Psoas muscle (tissue), 8 donors: ENCODE measurements at places on chromosomes 7 and 10. TPM values are rescaled to one million over a fixed set of nuclear protein-coding genes. Genes with fewer than 3 reads are reported as not detected.

DNA sequence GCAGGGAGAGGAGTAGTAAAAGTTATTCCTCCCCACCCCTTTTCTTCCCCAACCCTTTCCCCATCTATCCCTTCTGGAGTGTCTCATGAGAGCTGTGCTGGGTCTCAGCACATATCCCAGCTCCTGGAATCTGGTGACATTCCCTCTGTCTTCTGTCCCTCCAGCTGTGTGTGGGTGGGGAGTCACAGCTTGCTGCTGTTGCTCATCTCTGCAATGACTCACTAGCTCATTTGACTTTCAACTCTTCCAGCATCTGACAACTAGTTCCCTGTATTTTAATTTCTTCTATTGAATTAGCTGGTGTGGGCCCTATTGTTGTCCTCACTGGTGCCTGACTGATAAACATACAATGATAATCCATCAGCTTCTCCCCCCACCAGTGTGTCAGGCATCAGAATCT, 198.9 kb upstream of the AUTS2 start:
- no peak overlapping the region for H3K27ac ChIP-seq
- H3K36me3 ChIP-seq = no peaks in the 10 kb centered on the region
- no peak for DNase-seq
- no peaks in the 10 kb centered on the region for H3K27me3 ChIP-seq
- H3K4me1 ChIP-seq = no peaks in the 10 kb centered on the region
- no peak overlapping the region for H3K4me3 ChIP-seq

GRCh38 chr7:21253740-21254687, 173.9 kb upstream of the SP4 start:
- H3K36me3 ChIP-seq = no peaks in the 10 kb centered on the region
- peaks cover 5% of the 10 kb centered on the region for H3K27me3 ChIP-seq
- H3K27ac ChIP-seq = no peak overlapping the region
- H3K4me1 ChIP-seq = no peaks in the 10 kb centered on the region
- no peak for DNase-seq

DNA sequence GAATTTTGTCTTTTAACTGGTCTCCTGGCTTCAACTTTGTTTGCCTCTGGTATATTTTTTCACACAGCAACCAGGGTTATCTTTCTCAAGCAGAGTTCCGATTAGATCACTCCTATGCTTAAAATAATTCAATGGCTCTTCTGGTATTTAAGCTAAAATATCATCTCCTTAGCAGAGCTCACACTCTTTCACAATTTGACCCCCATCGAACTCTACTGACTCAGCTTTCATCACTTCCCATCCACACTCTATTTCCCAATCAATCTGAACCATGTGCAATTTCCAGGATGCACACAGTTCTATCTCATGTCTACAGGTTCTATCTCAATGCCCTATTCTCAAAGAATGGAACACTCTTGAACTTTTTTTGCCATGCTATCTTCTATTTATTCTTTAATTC, 809.5 kb downstream of the GRID1 start:
- no peak overlapping the region for H3K4me3 ChIP-seq
- H3K36me3 ChIP-seq = no peaks in the 10 kb centered on the region
- H3K27me3 ChIP-seq = no peaks in the 10 kb centered on the region
- no peak overlapping the region for H3K27ac ChIP-seq
- no peak for DNase-seq

Gene DYDC2
- total RNA-seq = not detected

- no peaks in the 10 kb centered on the region for H3K27me3 ChIP-seq
- H3K4me1 ChIP-seq = no peaks in the 10 kb centered on the region
- no peak overlapping the region for H3K27ac ChIP-seq
- no peaks in the 10 kb centered on the region for H3K36me3 ChIP-seq
- no peak overlapping the region for H3K4me3 ChIP-seq
- DNase-seq = peak; percentile 55
Observed at GRCh38 chr10:77299320-77299719, 338.3 kb downstream of the KCNMA1 start.

DNA sequence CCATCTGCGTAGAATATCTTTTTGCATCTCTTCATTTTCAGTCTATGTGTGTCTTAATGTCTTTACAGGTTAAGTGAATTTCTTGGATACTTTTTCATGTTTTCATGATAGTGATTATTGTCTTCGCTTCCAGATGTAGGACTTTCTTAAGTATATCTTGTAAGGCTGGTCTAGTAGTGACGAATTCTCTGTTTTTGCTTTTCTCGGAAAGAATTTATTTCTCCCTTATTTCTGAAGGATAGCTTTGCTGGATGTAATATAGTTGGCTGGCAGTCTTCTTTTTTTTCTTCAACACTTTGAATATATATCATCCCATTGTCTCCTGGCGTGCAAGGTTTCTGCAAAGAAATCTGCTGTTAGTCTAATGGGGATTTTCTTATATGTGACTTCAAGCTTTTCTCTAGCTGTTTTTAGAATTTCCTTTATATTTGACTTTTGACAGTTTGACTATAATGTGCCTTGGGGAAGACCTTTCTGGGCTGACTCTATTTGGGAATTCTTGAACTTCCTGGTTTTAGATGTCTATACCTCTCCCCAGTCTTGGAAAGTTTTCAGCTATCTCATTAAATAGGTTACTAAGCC, 14.3 kb downstream of the GTPBP4 start:
- no peaks in the 10 kb centered on the region for H3K27me3 ChIP-seq
- H3K4me1 ChIP-seq = no peaks in the 10 kb centered on the region
- no peak overlapping the region for H3K27ac ChIP-seq
- no peak for DNase-seq
- peaks cover 37% of the 10 kb centered on the region for H3K36me3 ChIP-seq
- no peak overlapping the region for H3K4me3 ChIP-seq

Gene NPY4R2
- total RNA-seq = not detected

- H3K27ac ChIP-seq = no peak overlapping the region
- no peaks in the 10 kb centered on the region for H3K4me1 ChIP-seq
- no peaks in the 10 kb centered on the region for H3K36me3 ChIP-seq
- no peak overlapping the region for H3K4me3 ChIP-seq
Observed at GRCh38 chr10:71421075-71421434, 24.3 kb downstream of the CDH23 start.

DNA sequence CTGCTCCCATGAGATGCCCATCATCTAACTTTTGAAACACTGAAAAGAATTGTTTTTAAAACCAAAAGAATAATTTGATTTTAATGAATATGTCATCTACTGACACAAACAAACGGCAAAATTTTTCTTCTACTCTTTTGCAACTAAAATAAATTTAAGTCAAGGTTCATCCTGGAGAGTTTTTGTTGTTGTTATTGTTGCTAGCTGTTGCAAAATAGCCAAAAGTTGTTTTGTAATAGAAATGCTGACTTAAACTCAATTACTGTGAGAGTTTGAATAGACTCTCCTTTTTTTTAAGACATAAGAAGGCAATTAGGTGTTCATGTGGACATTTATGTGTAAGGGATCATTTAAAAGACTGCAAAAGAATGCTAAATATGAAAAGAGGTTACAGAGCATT, 146.0 kb upstream of the SEM1 start:
- no peaks in the 10 kb centered on the region for H3K27me3 ChIP-seq
- no peaks in the 10 kb centered on the region for H3K4me1 ChIP-seq
- H3K4me3 ChIP-seq = no peak overlapping the region

GRCh38 chr7:111438369-111439289, 123.7 kb downstream of the IMMP2L start:
- no peak overlapping the region for H3K27ac ChIP-seq
- H3K4me1 ChIP-seq = no peaks in the 10 kb centered on the region
- DNase-seq = no peak

DNA sequence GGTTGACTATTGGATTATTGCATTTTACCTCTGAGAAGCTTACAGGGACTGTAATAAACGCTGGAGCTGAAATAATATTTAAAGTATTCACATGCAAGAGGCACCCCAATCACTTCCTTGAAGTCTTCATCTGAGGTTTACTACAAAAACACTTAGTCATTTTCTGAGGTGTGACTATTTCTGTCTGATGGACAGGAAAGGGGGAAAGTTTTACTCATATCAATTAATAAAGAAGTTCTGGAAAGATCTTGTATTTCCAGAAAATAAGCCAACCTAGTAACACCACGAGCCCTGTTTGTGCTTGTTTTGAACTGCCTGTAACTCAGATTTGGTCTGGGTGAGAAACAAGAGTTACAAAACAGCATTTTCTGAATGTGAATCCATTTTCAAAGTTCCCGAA, 63.9 kb upstream of the PRKCQ start:
- H3K4me3 ChIP-seq = no peak overlapping the region
- DNase-seq = no peak
- no peaks in the 10 kb centered on the region for H3K27me3 ChIP-seq
- H3K4me1 ChIP-seq = no peaks in the 10 kb centered on the region

Gene CLEC2L
- not detected for total RNA-seq

Gene INSYN2A
- total RNA-seq = not detected

GRCh38 chr10:18230794-18231193, 90.6 kb downstream of the CACNB2 start:
- H3K4me3 ChIP-seq = no peak overlapping the region
- H3K27me3 ChIP-seq = no peaks in the 10 kb centered on the region
- H3K36me3 ChIP-seq = no peaks in the 10 kb centered on the region

GRCh38 chr7:156368053-156368843, 272.3 kb upstream of the RNF32 start:
- H3K4me1 ChIP-seq = no peaks in the 10 kb centered on the region
- no peaks in the 10 kb centered on the region for H3K36me3 ChIP-seq
- H3K27ac ChIP-seq = no peak overlapping the region
- H3K4me3 ChIP-seq = no peak overlapping the region
- DNase-seq = no peak
- H3K27me3 ChIP-seq = no peaks in the 10 kb centered on the region

- peaks cover 4% of the 10 kb centered on the region for H3K4me1 ChIP-seq
- H3K27me3 ChIP-seq = no peaks in the 10 kb centered on the region
- peak; percentile 34 for DNase-seq
- no peak overlapping the region for H3K4me3 ChIP-seq
- H3K36me3 ChIP-seq = no peaks in the 10 kb centered on the region
Observed at GRCh38 chr7:140079121-140079536, 16.4 kb upstream of the PARP12 start.

GRCh38 chr10:120689777-120690529, 161.2 kb upstream of the WDR11 start:
- no peaks in the 10 kb centered on the region for H3K36me3 ChIP-seq
- no peak for DNase-seq
- no peak overlapping the region for H3K27ac ChIP-seq
- H3K27me3 ChIP-seq = no peaks in the 10 kb centered on the region

- no peak for DNase-seq
- peaks cover 5% of the 10 kb centered on the region for H3K27me3 ChIP-seq
- H3K4me3 ChIP-seq = no peak overlapping the region
Observed at GRCh38 chr7:142889816-142890215, 4.3 kb upstream of the TRPV6 start.

Gene NRCAM
- total RNA-seq = 0.21 TPM

DNA sequence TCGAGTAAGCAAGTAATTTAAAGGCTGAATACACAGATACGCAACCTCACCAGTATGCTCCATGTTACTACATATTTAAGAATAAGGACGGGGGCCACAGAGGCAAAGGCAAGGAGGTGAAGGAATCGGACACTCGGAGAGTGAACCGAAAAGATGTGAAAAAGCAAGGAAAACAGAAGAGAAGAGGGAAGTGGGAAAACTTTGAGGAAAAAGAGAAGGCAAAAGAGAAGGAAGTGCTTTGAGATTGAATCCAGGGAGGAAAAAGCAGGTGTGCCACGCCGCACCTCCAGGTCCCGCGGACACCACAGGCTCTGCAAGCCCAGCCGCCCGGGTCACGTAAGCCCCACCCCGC, 367 bp upstream of the AVL9 start:
- peak overlapping the region; percentile 96 for H3K4me3 ChIP-seq
- peak overlapping the region; percentile 98 for H3K27ac ChIP-seq
- H3K27me3 ChIP-seq = no peaks in the 10 kb centered on the region
- no peak for DNase-seq
- no peaks in the 10 kb centered on the region for H3K36me3 ChIP-seq
- H3K4me1 ChIP-seq = peaks cover 18% of the 10 kb centered on the region

DNA sequence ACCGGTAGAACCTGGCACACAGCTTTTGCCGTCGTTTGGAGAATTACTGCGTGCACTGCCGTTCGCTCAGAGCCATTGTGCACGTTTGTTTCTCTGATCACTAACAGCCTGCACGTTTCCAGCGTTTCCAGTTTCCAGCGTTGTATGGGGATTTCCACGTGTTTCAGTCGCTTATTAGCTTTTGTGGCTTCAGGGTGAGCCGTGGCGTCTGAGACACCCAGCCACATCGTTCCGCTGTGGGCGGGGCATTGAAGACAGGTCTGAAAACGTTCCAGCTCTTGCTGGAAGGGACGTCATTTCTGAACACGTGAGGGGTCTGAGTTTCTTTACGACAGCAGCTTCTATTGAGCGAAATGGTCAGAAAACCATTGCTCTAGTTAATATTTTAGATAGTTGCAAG, 164.8 kb downstream of the DNAJB6 start:
- no peaks in the 10 kb centered on the region for H3K36me3 ChIP-seq
- no peak overlapping the region for H3K4me3 ChIP-seq
- H3K4me1 ChIP-seq = no peaks in the 10 kb centered on the region
- DNase-seq = peak; percentile 8
- H3K27me3 ChIP-seq = no peaks in the 10 kb centered on the region
- no peak overlapping the region for H3K27ac ChIP-seq

Gene SFTPA1
- 0.64 TPM for total RNA-seq

Gene SBDS
- total RNA-seq = 309 TPM

DNA sequence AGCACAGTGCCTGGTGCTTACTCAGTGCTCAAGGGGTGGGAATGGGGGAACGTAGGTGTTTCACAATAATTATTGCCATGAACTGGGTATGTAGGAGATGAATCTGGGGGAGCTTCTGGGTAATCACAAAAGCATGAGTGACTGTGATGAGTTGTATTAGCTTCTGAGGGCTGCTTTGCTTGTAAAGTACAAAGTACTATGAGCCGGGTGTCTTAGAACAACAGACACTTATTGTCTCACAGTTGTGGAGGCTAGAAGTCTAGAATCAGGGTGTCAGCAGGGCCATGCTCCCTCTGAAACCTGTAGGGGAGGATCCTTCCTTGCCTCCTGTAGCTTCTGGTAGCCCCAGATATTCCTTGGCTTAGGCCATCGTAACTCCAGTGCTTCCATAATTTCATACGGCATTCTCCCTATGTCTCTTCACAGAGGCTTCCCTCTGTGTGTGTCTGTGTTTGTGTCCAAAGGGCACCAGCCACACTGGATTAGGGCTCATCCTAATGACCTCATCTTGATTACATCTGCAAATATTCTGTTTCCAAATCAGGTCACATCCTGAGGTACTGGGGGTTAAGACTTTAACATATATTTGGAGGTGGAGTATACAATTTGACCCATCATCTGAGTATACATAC, 84.8 kb upstream of the AGBL3 start:
- H3K4me3 ChIP-seq = no peak overlapping the region
- H3K27ac ChIP-seq = no peak overlapping the region
- no peaks in the 10 kb centered on the region for H3K27me3 ChIP-seq
- DNase-seq = no peak
